Fibroblast of pulmonary artery (primary cell): ENCODE measurements at places on chromosomes 12 and 14.

GRCh38 chr14:76695263-76695920 is 65.9 kb upstream of the VASH1 start:
- DNase-seq = no peak

DNA sequence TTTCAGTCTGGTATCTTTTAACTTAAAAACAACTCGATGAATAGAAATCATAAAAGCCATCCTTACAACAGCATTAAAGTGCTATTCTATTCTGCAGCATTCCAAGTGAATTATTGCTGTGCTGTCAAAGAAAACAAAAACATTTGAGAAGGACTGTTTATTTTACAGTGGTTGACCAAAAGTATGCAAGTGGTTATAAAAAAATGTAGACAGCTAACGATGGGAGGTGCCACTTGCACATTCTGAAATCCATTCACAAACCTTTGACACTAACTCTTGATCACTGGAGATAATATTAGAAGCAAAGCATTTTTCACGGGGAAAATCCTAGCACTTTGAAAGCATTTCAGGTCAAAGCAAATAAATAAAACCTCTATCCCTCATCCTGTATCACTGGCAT is 55.6 kb downstream of the HMGA2 start:
- DNase-seq = peak; percentile 83

GRCh38 chr12:43069768-43070221 is 480.2 kb upstream of the PRICKLE1 start:
- peak; percentile 53 for DNase-seq

DNA sequence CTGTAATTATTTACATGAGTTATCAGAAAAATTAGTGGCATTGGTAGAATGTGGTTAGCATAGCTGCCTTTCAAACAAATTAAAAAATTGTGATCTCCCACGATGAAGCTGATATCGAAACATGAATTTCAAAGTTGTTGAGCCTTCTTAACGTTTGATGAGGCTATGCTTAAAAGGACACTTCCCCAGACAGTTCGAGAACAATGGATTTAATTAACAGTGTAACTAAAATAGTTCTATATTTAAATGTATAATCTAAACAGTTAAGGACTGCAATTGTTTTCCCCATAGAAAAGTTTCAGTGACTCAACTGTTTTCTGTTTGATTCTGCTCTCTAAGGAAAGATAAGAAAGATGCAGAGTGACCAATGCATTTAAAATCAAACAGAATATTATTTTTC is 1.6 kb downstream of the CLEC2B start:
- DNase-seq = no peak

GRCh38 chr12:116712458-116713303 is 25.2 kb downstream of the SPRING1 start:
- DNase-seq = no peak

DNA sequence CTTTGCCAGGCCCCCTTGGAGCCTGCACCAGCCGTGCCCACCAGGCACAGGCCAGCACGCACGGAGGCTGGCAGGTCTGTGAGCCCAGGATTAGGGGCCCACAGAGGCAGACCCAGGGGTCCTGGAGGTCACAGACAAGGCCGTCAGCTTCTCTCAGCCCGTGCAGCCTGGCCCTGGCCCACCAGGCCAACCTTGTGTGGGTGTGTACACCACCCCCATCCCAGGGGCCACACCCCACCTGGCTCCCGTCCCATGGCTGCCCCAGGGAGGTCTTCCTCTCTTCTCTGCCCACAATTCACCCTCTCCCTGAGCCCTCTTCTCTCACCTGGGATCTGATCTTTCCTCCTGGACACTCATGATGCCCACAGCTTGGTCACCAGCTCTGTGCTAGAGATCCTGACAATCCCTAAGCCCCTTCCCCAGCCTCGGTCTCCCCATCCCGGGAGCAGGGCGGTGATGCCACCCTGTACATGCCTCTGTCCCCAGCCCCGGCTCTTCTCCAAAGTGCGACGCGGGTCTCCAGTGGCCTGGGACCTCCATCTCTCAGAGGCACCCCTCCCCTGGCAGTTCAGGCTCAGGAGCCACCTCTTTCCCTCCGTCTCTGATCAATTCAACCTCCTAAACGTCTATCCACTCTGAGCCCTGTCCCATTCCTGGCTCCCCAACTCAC is 31.1 kb upstream of the GPR132 start:
- DNase-seq = no peak

DNA sequence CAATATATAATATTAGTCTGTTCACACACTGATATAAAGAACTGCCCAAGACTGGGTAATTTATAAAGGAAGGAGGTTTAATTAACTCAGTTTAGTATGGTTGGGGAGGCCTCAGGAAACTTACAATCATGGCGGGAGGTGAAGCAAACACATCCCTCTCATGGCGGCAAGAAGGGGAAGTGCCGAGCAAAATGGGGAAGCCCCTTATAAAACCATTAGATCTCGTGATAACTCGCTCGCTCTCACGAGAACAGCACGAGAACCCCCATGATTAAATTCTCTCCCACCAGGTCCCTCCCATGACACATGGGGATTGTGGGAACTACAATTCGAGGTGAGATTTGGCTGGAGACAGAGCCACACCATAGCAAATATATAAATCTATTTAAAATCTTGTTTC is 269.8 kb downstream of the ATP23 start:
- no peak for DNase-seq

DNA sequence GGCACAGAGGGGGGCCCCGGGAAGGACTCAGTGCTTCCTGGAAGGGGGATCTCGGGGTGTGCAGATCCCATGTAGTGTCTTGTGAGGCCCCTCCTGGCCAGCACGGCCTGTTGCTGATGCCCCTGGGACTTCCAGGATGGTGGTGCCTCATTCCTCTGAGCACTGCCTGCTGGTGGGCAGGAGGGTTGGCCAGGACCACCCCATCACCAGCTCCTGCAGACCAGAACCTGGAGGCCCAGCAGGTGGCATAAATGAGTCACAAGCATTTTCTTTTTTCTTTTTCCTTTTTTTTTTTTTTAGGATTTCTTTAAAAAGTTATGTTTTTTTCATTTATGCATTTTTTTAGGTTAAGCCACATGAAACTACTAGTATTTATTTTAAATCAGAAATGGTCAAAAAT is 8.0 kb downstream of the MMP17 start:
- no peak for DNase-seq

- peak; percentile 82 for DNase-seq
Measured at GRCh38 chr14:75165586-75166391, 10.6 kb downstream of the TMED10 start.

DNA sequence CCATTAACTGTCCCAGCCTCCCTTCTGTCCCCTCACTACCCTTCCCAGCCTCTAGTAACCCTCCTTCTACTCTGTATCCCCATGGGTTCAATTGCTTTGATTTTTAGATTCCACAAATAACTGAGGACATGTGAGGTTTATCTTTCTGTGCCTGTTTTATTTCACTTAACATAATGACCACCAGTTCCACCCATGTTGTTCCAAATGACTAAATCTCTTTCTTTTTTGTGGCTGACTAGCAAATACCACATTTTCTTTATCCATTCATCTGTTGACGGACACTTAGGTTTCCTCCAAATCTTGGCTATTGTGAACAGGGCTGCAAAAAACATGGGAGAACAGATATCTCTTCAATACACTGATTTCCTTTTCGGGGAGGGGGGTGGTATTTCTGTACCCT is 65.7 kb downstream of the PRKD1 start:
- DNase-seq = no peak

DNA sequence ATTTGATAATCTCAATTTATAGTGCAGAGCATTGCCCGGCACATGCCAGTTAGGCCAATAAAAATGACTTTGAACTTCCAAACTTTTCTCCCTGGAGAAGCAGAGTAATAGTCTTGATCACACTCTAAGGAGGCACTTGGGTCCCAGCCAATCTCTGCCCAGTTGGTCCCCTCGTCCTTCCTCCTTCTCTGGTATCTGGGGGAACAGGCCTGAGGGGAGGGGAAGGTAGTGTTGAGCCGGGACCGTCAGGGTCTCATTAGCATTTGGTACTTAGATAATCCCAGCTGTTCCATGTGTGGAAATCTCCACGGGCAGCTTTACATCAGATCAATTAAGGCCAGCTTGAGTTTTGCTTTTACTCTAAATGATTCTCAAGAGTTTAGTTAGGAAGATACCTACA is 70.1 kb downstream of the ZNF641 start:
- no peak for DNase-seq

- DNase-seq = no peak
Measured at GRCh38 chr12:72293701-72294100, 21.5 kb downstream of the TRHDE start.

DNA sequence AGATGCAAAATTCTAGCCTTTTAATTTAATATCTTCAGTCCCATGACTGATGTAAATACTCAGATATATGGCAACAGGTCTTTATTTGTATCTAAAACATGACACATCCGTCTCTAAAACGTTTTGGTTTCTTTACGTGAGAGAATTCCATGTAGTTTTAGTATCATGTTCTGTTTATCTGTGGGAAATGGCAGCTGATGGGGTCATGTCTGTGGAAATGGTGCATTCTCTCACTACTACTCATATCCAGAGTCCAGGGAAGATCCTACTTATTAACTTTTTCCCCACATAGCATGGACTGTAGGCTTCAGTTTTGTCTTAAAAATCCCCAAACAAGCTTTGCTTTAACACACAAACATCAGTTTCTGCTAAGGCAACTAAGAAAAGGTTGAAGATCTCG is 53.8 kb downstream of the SPTLC2 start:
- DNase-seq = peak; percentile 53

- no peak for DNase-seq
Measured at GRCh38 chr14:22664261-22664660, 20.1 kb upstream of the OR6J1 start.

GRCh38 chr14:103179094-103179493 is 55.8 kb downstream of the TNFAIP2 start:
- DNase-seq = no peak

DNA sequence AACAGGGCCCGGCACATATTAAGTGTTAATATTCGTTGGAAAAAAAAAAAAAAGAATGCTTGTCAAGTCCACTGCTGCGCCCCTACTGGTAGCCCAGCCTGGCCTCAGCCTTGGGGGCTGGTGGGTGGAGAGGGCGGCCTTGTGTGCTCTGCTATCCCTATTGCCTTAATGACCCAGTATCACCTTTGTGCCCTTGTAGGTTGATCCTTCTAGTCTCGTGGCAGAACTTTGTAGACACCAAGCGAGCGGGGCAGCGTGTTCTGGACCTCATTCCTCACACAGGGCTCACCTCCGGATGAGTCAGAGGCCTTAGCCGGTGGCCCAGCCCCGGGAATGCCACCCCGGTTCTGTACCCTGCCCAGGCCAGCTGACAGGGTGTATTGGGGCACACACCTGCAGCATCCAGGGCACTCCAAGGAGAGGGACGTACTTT is 1.8 kb upstream of the RCOR1 start:
- peak; percentile 61 for DNase-seq

- no peak for DNase-seq
Measured at GRCh38 chr12:49689237-49689636, 18.0 kb downstream of the FMNL3 start.

DNA sequence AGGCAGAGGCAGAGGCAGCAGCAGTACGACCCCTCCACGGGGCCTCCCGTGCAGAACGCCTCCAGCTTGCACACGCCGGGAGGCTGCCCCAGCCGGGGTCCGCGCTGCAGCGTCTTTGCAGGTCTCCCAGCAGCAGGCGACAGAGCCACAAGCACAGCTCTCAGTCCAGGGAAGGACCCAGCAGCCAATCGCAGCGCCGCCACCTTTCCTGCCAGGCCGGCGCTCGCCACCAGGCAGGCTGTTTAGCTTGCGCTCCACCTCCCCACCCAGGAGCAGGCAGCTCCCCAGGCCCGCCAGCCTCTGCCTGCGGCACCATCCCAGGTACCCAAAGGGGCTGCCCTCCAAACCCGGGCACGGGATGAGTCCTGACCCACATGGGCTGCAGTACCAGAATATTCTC is 25.2 kb downstream of the DDX51 start:
- DNase-seq = no peak

DNA sequence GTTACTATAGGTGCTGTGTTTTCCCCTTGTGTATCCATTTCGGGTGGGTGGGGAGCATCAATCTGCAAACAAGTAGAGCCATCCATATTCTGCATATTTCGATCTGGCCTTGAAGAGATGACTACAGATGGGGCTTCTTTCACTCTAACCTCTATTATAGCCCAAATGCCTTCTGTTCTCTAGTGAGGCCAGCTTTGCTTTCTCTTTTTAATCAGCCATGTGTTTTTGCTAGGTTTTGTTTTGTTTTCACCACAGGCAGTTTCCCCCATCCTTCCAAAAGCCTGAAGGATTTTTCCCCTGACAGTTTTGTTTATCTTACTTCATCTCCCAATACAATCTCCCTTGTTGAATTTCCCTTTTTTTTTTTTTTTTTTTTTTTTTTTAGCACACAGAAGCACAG is 224.1 kb downstream of the BTG1 start:
- DNase-seq = no peak

DNA sequence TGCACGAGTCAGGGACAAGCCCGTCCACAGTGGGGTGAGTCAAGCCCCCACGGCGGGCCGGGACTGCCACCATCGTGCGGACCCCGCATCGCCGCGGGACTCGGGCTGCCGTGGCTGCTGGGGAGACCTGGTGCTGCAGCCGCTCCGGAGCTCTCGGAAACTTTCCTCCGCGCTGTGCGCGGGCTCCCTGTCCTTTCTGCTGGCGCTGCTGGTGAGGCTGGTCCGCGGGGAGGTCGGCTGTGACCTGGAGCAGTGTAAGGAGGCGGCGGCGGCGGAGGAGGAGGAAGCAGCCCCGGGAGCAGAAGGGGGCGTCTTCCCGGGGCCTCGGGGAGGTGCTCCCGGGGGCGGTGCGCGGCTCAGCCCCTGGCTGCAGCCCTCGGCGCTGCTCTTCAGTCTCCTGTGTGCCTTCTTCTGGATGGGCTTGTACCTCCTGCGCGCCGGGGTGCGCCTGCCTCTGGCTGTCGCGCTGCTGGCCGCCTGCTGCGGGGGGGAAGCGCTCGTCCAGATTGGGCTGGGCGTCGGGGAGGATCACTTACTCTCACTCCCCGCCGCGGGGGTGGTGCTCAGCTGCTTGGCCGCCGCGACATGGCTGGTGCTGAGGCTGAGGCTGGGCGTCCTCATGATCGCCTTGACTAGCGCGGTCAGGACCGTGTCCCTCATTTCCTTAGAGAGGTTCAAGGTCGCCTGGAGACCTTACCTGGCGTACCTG is 1.1 kb downstream of the PDE3A start:
- DNase-seq = peak; percentile 77

DNA sequence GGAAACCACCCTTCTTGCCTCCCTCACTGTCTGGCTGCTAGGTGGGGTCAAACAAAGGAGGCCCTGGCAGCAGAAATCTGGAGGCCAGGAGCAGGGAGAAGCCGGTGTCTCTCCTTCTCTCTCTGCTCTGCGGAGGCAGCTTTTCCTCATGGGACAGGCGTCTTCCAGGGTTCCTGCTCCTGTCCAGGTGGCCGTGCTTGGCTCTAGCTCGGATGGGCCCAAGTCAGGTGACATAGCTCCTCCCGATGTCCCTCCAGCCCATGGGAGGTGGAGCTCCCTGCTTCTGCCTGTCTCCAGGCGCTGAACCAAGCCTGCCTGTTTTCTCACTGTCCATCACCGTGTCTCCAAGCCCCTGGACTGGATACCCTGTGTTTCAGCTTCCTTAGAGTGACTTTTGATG is 30.5 kb upstream of the FZD10 start:
- no peak for DNase-seq
